ENCODE measurements at places on chromosomes 3 and 15. TPM values are rescaled to one million over a fixed set of nuclear protein-coding genes. Genes with fewer than 3 reads are reported as not detected.
A peak's percentile ranks its signal among the peaks of the same experiment; 100 is the strongest.

The CACNA1D gene
- 0.86 TPM for total RNA-seq

The ALPK3 gene
- 0.11 TPM for total RNA-seq

The CPLX3 gene
- total RNA-seq, result not detected

The GOLGA8J gene
- total RNA-seq, result not detected

The RPS27L gene
- 49.6 TPM for total RNA-seq

The C15orf40 gene
- 22.2 TPM for total RNA-seq

The CTNNB1 gene
- total RNA-seq, result 325 TPM

The MITF gene
- total RNA-seq, result 11.4 TPM

The SPINK8 gene
- total RNA-seq, result not detected

DNA sequence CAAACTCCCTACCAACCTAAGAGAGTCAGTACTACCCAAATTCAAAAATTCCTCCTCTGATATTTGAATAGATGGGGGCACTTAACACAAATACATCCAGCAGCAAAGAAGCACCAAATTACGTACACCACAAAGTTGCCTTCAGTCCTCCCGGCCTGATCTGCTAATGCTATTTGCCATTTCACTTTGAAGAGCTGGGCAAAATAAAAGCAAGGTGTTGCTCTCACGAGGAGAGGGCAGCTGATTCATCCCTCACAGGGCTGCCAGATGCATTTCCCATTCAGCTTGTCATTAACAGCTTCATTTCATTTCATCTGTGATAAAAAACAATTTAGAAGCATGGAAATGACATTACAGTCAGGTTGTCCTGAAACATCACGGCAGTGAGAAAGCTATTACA, 283.4 kb upstream of the VEPH1 start:
- peak; percentile 69 for DNase-seq

DNA sequence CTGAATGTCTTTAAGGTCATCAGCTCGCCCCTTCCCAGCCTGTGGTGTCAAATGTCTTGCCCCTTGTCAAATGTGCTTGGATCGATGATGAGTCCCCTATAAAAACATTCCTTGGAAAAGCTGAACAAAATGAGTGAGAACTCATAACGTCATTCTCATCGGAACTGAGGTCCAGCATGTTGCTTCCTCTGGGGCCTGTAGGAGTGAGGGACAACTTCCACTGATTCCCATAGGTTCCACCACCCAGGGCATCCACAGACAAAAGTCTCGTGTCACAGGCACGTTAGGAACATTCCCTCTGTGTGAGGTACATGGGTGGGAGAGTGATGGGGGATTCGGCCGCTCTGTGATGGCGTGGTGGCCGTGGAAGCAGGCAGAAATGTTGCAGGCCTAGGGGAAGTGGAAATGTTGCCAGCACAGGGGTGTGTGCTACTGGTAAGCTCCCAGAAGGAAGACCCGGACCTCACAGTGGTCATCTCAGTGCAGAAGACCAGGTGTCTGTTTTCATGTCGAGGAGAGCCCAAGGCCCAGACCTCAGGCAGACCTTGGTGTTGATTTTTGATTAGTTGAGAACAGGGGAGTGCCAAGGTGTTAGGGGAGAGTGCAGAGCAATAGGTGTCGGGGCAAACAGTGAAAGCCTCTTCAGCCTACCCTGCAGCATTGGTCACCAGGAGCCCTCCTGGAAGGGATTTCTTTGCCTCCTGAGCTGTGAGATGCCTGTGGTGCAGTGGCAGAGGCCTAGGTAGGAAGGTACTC, 96.8 kb downstream of the SNRPN start:
- no peak for DNase-seq

- DNase-seq, result peak; percentile 21
Observed at GRCh38 chr3:52028572-52028971, 27.8 kb downstream of the DUSP7 start.

- peak; percentile 91 for DNase-seq
Observed at GRCh38 chr3:157532529-157533297, 29.5 kb upstream of the VEPH1 start.

DNA sequence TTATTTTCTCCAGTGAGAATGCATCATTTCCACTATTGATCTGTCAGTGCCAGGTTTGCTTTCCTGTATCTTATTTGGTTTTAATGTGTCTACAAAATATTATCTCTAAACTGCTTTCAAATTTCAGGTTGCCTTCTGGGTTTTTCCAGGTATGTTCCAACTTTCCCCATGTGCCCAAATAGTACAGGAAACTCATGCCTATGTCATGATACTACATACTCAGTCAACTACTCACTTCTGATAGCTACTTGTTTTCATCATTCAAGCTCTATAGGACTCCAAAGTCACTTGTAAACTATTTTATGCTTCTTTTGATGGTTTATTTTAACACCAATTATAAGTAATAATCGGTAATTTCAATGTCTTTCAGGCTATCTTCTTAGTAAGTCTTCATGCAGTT, 134.8 kb upstream of the TTC14 start:
- DNase-seq, result no peak

- no peak for DNase-seq
Observed at GRCh38 chr3:147921051-147921450, 511.9 kb downstream of the ZIC1 start.

GRCh38 chr3:133293397-133294110, 106.3 kb upstream of the BFSP2 start:
- DNase-seq, result no peak

- DNase-seq, result peak; percentile 41
Observed at GRCh38 chr3:194487289-194488054, 670 bp upstream of the ATP13A3 start.

DNA sequence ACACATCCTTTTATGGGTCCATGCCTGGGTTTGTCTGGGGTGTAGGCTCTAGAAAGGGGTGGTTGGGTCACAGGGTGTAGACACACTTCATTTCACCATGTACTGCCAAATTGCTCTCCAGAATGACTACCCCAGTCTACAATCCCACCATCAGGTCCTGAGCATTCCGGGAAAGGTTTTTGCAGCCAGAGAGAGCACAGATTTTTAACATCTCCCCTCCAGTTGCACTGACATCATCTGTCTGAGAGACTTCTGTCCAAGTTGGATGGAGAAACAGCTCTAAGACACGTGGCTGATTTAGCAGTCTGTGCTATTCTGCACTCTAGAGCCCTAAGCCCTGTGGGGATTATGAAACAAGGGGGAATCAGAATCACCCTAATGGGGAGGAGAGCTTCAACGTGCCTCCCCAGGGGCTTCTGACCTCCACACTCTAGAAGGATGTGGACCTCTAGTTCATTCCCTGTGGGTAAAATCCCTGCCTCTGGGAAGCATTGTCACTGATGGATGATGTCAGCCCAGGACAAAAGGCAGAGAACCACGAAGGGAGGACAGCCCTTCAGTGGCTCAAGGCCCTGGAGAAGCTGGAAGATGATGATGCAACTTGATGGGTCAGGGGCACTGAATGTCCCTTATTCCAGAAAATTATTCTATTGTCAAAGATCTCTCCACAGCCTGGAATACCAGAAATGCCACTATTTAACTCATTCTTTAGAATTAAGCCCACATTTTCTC, 71.5 kb downstream of the CD200R1L start:
- no peak for DNase-seq

DNA sequence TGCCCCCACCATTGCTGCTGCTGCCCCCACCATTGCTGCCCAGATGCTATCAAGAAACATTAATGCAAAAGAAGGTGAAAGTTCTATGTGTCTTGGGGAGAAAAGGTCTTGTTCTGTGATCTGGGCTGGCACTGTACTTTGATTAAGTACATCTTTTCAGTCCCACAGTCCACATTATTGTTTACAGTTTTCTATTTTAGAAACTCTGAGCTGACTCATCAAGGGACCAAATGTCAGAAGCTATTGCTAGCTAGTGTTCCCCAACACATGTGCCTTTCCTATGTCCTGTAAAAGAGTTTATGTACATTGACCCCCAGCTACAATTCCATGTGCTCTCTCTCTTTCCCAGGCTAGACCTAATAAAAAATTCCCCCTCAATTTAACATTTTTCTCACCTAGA, 264.7 kb upstream of the NECTIN3 start:
- no peak for DNase-seq

GRCh38 chr15:70608144-70608543, 155.2 kb downstream of the UACA start:
- DNase-seq, result no peak

DNA sequence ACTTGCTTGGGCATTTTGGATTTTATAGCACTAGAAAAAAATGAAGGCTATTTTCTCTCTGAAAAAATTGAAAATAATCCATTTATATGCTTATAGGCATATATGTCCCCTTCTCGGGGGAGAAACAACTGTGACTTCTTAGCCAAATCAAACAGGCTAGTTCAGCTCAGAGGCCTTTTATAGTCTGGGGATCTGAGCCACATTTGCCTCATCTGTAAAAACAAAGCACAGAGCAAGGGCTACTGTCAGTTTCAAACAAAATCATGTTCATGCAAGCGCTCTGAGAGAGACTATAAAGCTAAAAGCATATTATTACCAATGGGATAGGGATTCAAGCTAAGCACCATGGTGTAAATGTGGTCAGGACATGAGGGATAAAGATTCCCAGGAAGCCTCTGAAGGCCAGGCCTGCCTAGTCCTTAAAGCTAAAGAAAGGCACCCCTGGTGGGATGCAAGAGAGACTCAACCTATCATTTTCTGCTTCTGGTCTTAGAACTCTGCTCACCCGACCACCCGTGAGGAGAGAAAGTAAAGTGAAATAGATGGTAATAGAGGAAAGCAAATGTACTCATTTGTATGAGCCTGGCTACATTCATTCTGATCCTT, 51.0 kb upstream of the IL12A start:
- no peak for DNase-seq

GRCh38 chr3:187919544-187919943, 174.3 kb upstream of the BCL6 start:
- DNase-seq, result no peak

DNA sequence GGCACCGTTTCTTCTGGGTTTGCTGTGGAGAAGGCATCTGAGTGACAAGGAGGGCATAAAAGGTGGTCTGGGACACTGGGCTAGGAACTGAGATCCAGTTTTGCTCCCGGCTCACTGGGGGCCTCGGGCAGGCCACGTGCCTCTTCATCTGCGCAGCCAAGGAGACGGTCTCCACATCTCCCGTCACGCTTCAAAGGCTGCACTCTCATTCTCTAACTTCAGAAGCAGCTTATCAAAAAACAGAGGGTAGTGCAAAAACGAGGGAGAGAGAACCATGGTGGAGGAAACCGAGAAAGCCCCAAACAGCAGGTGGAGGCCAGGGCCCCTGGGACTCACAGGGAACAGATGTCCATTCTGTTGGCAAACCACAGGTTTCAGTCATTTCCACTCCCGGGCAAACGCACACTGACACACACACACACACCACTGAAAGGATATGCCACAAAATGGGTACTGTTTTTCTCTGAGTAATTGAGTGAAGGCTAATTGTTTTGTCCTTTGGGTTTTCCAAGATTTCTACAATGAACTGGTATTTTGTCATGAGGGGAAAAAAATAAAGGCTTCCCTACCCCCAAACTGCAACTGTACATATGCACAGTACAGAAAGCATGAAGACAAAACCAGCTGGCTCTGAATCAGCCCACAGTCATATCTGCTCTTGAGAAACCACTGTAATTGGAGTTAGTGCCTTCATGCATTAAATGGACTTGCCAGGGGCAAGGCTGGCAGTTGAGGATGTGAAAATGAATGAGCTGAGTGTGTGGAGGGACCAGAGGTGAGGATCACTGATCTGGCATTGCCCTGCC, 71.9 kb downstream of the MGLL start:
- peak; percentile 93 for DNase-seq

- no peak for DNase-seq
Observed at GRCh38 chr3:111369958-111370357, 172.0 kb upstream of the CD96 start.

- no peak for DNase-seq
Observed at GRCh38 chr3:153897842-153898241, 223.3 kb upstream of the ARHGEF26 start.

- no peak for DNase-seq
Observed at GRCh38 chr3:45991341-45991740, 4.3 kb downstream of the FYCO1 start.

DNA sequence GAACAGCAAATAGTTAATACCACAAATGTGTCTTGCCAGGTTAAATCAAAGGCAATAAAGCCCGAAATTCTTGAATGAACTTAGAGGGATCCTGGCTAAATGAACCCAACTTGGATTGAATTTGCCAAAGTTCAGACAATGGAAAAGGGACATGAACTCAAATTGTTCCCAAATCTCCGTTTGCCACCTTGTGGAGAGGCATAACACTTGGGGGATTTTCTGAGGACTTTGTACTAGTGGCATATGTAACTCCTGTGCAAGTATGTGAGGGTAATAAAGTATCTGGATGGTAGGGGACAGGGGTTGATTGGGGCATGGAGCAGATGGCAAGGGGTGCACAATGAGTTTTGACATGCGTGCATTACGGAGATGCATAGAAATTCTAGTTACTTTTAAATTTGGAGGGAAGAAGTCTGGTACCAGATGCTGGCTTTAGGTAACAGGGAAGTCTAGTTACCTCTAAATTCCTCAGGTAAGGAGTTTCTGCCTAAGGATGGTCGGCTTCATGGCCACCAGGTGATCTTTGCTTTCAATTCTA, 1.2 kb upstream of the TCAIM start:
- no peak for DNase-seq

GRCh38 chr15:69941706-69942495, 155.8 kb downstream of the TLE3 start:
- no peak for DNase-seq

DNA sequence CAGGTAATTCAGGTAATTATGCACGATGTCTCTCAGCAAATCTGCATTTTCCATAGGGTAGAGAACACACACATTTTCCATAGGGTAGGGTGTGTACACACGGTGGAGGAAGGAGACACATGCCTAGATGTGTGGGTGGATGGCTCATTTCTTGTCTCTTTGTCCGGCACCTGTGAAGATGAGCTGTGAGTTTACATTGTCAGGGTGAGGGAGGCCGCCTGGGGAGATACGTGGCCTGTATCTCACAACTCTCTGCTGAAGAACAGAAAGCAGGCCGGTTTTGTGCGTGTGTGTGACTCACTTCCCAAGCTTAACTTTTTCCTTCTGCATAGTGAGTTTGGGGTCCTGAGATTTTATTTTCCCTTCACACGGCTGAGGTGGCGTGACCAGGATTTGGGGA, 60.3 kb downstream of the SLC6A6 start:
- DNase-seq, result no peak

DNA sequence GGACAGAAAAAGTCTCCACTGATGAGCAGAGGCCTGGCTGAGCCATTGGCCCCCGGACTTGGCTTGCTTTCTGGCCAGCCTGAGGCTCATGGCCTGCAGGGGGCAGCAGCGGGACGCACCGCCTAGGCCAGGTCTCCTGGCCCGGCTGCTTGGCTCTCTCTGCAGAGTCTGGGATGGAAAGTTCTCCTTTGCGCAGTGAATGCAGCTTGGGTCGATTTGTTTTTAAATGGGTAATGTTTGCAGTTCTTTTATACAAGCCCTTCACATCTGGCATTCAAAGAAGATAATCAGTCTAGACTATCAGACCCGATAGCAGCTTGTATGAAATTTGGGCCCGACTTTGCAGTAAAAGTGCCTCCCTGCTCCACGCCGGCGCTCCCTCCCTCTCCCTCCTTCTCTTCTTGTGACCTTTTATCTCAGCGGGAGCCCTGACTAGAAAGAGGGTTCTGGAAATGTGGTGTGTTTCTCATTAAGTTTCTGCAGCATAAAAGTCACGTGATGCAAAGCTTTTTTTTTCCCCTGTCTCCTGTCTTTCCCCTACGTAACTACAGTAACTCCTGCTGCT, 59.9 kb downstream of the ZNF621 start:
- peak; percentile 76 for DNase-seq
